ENCODE measurements at places on chromosomes 11 and 22.
A peak's percentile ranks its signal among the peaks of the same experiment; 100 is the strongest.

GRCh38 chr11:69014898-69015549 lies 2.0 kb upstream of the MRGPRF start:
- no peak for DNase-seq

GRCh38 chr22:37661160-37661924 lies 2.8 kb downstream of the PDXP start:
- no peak for DNase-seq

DNA sequence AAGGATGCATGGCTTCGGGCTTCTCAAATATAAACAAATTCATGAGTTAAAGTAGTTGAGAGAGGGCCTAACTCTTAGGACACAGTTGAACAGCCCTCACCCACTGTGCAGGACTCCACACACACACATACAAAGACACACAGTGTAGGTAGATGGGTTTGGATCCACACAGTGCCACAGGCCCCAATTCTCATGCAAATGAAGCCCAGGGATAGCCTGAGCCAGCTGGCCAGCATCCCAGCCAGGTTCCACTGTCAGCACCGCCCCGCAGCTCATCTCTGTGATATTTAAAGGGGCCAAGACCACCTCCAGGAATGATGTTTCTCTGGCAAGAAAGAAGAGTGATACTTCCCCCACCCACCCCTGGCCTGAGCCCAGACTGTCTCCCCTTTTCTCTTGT lies 11.7 kb downstream of the SLC35C1 start:
- DNase-seq: no peak

GRCh38 chr22:39839204-39839603 lies 54.4 kb downstream of the ENTHD1 start:
- DNase-seq: no peak

DNA sequence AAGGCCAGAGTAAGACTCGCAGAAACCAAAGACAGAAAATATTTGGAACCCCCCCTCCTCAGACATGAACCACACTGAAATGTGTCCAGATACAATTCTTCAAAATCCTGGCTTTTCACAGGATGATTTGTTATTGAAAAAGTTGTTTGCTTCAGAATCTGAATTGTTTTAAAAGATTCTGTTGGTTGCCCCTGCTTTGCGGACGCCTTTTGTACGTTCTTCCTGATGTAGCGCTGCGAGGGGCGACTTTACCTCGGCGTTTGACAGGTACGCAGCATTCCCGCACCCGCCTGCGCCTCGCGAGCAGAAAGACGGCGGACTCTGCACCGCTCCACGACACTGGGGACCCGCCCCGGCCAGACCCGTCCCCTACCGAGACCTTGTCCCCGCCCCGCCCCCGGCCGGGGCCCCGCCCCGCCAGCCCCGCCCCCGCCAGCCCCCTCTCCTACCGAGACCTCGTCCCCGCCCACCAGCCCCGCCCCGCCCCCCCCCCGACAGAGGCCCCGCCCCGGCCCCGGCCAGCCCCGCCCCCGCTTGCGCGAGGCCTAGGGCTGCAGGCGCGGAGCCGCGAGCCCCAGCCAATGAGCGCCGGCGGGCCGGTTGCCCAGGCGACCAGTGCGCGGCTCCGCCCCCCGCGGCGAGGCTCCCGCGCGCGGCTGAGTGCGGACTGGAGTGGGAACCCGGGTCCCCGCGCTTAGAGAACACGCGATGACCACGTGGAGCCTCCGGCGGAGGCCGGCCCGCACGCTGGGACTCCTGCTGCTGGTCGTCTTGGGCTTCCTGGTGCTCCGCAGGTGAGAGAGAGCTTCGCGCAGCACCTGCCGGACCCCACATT lies at the start of gene GLB1L2:
GLB1L2 (plus strand) TSS at position 635 of the 835 bp plus-strand sequence; CDS start at position 709, 74 bp downstream.
- DNase-seq: peak; percentile 66

- DNase-seq: no peak
Observed at GRCh38 chr11:12007769-12008737, at the start of gene DKK3. TSS of gene DKK3 (minus strand) at chr11:12008626. CDS start at chr11:12008582, 44 bp downstream.

DNA sequence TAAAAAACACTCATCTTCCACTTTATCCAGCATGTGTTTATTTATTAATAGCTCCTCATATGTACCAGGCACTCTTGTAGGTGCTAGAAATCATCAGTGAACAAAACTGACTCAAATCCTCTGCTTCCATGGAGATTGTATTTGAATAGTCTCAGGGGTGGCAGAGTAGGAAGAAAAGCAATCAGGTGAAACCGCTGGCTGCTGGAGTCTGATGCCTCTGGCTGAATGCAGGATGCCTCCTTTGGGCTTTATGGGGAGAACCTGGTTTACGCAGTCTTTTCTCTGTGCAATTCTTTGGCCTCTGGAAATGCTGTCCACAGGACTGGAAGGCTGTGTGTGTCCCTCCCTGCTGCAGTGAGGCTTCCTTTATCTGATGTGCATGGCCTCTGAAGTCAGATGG lies 12.8 kb upstream of the OSBP2 start:
- DNase-seq: no peak

- no peak for DNase-seq
Observed at GRCh38 chr22:49561338-49561737, 266.3 kb downstream of the BRD1 start.

DNA sequence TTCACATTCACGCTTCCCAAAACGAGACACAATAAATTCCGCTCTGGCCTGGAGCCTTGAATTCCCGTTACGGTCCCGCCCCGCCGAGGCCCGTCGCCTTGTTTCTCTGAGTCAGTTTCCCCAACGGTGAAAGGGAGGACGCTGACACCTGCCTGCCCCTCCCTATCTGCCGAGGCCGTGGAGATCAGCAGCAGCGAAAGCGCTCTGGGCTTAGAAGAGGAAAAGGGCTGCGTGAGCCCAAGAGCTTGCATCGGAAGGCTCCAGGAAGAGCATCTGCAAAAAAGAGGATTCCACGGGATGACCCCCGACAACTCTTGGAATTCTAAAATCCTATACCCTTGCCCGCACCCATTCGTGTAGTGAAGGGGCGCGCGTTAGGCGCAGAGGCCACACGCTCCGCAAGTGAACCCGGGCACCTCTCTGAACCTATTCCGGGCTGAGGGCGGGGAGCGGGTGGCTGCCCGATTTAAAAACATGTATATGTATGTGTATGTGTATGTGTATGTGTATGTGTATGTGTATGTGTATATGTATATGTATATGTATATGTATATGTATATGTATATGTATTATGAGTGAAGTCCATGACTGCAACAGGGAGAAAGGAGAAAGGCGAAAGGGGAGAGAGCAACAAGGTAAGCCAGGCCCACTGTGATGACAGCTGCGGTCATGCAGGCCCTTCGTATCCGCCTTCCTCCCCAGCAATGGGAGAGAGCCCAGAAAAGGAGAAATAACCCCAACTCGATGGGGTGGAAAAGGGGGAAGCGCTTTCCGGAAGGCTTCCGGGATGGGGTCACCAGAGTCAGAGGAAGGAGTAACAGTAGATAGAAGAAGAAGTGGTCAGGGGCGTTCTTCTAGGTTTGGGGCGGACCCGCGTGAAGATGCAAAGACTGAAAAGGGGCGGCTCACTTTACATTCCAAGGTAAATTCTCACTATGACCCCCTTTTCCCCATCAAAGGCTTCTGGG lies 948 bp upstream of the MRTFA start:
- peak; percentile 44 for DNase-seq

GRCh38 chr11:11876458-11876857 lies 34.7 kb downstream of the USP47 start:
- no peak for DNase-seq

GRCh38 chr22:38453996-38454352 lies 1.0 kb downstream of the KCNJ4 start:
- no peak for DNase-seq

- no peak for DNase-seq
Observed at GRCh38 chr11:96259134-96259830, 83.7 kb downstream of the MAML2 start.

DNA sequence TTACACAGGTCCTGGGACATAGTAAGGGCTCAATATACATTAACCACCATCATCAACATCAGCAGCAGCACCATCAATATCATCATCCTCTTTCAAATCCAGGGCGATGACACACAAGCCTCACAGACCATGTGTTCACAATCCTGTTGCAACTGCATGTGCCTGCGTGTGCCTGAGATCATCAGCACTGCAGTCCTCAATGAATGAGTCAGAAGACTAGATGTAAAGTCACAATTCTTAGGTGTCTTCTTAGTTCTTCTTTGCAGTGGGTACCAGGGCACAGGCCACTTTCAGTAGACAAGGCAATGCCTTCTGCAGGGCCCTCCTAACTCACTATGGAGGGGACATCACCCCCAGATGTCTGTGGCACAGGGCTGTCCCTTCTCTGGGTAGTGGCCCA lies 111.1 kb downstream of the MYO18B start:
- peak; percentile 4 for DNase-seq

DNA sequence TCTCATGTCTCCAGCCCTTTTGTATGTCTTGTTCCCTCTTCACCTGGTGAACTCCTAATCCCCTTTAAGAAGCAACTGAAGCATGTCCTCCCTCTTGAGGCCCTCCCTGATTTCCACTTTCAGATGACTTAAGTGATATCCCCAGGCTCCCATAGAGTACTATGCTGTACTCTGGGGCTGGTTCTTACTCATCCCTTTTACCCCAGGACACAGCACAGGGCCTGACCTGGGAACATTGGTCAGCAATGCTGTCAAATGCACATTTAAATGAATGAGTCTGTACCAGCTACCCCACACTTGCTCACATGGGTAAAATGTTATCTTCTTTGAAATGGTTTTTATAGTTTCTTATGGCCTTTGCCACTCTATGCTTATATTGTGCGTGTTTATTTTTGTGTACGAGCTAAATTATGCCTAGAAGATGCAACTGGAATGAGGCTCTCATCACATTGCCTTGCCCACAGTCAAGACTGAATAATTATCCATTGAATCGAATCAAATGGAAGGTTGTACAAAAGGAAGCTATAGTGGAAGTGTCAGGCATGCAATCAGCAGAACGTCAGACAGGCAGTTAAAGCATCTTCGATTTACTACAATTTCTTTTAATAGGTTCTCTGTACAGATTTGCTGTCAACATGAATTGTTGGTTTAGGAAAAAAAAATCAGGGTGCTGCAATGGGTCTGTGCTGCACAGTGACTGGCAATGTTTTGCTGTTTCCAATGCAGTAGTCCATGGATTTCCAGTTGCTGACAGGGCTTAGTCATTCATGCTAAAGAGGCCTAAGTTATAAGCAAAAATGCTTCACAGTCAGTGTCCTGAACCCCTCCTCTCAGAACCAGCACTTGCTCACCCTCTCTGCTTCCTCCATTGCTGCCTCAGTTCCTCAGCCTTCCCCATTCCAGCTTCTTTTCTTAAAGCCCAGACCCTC lies 79.5 kb downstream of the PARVA start:
- DNase-seq: no peak

DNA sequence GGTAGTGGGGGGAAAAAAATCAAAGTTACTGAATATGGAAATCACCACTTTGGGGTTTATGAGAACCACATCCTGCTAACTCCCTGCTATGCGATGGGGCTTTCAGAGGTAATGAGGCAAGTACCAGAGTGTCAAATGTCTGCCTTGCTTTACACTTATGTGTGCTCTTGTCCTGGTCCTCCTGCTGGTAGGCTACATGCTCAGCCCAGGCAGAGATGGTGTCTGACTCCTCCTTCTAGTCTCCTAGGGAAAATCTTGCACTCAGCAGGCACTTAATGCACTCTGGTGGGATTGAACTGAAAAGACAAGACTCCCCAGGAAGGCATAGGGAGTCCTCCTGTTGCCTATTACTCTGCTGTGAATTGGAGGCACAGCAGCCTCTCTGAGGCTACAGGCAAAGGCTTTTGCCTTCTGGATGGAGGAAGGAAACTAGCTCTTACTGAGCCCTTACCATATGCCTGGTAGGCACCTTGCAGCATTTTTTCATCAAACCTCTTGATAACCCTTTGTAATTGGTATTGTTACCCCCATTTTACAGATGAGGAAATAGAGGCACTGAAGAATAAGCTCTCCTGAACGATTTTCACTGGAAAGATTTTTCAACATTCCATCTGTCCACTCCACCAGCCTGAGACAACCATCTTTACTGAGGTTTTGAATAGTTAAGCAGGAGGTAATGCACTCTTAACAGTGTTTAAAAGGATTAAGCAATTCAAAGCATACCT lies 132.1 kb upstream of the PAX6 start:
- DNase-seq: no peak

- DNase-seq: no peak
Observed at GRCh38 chr22:44402196-44403111, 89.7 kb upstream of the SHISAL1 start.

DNA sequence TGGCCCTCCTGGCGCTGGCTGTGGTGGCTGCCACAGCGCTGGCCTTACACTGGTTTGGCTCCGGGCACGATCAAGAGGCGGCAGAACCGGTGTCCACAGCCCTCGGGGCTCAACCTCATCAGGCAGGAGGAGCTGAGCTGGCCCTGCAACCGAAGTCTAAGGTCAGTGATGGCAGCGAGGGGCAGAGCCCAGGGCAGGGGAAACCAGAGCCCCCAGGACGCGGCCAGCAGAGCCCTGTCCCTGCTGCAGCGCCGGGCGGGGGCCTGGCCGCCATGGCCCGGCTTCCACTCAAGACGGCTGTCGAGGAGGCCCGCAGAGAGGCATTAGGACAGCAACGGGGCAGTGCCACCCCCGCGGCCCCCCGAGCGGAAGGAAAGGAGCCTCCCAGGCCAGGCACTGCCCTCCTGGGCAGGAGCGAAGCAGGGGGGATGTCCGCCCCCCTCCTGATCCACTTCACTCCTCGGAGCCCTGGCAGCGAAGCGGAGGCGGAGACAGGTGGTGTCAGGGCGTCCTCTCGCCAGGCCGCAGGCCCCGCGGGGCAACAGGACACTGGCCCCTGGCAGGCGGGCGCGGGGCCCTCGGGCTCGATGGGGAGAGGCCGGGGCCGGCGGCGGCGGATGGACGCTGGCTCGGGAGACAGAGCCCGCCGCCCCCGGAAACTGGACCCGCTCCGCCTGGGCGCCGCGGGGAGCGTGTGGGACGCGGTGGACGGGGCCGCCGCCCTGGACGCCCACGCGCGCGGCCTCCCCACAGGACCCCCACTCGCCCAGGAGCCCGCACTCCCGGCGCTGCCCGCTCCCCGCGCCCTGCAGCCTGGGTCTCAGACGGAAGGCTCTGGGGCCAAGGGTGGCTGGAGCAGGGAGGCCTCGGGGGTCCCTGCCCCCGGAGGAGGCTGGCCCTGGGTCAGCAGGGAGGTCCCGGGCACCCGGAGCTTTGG lies 895 bp downstream of the KLHDC7B start:
- no peak for DNase-seq

- DNase-seq: no peak
Observed at GRCh38 chr22:21641417-21641788, 699 bp upstream of the SDF2L1 start.

- no peak for DNase-seq
Observed at GRCh38 chr11:43738600-43739409, 58.3 kb downstream of the HSD17B12 start.

Measured in activated CD4-positive, alpha-beta T cell treated with anti-CD3 and anti-CD28 coated beads, Interleukin-2, Interleukin-4, amounts not matched to agents 100 ng/mL and 50 ng/mL, durations not matched to agents 16 hours and 8 hours (primary cell).